ENCODE measurements at places on chromosomes 3 and 15. TPM values are rescaled to one million over a fixed set of nuclear protein-coding genes. Genes with fewer than 3 reads are reported as not detected.

WDR93 gene
- 0.56 TPM for total RNA-seq

EPHB3 gene
- 6.2 TPM for total RNA-seq

GRCh38 chr15:52523647-52524046, 5.0 kb downstream of the MYO5A start:
- no peak for DNase-seq

GRCh38 chr3:126460381-126460780, 15.3 kb downstream of the ZXDC start:
- DNase-seq, result no peak
